Central memory CD4-positive, alpha-beta T cell (primary cell): ENCODE measurements at places on chromosomes 16 and 17.

DNA sequence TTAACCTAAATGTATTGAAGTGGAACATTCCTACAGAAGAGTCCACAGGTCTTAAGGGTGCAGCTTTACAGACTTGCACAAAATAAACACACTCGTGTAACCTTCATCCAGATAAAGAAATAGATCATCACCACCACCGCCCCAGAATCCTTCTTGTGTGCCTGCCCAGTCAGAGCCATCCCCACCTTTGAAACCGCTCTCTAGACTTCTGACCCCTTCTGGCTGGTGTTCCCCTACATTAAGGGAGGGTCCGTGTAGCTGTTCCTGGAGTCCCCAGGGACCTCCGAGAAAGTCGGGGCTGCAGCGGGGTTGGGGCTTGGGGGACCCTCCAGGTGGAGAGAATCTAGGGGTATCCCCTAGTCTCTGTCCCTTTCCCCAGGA is 9.4 kb downstream of the TBX4 start:
- DNase-seq: no peak

- DNase-seq: no peak
These were observed 173.1 kb downstream of the SEC14L1 start for GRCh38 chr17:77313831-77314230.

DNA sequence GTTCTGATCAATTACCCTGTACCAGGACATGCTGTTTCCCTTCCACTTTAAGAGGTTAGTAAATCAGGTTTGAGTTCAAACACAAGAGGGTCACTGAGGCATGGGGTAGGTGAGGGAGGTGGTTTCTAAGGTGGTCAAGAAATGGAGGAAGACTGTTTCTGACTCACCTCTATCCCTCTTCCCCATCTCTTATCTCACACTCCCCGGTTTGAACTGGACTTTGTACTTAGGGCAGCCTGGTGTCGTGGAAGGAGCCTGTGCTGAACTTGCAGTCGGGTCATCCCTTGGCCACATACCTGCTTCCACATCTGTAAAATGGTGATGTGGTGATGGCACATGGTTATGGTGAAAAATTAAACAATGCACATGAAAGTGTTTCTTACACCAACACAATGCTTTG is 17.2 kb upstream of the TMEM98 start:
- no peak for DNase-seq

DNA sequence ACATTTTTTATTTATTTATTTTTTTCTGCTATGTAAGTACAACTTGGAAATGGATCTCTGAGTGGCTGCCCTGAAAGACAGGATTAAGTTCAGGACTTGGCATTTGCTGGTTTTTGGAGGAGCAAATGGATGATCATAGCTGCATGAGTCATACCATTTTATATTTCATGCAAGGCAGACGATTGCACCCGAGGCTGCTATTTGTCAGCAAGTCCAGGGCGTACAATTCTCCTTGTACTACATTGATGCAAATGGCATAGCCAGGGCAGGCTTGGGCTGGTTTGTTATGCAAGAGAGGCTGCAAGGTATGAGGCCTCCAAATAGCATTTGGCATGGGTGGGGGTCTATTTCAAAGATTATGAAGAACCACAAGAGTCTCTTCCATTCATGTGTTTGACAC is 81.2 kb upstream of the CACNG3 start:
- DNase-seq: no peak

DNA sequence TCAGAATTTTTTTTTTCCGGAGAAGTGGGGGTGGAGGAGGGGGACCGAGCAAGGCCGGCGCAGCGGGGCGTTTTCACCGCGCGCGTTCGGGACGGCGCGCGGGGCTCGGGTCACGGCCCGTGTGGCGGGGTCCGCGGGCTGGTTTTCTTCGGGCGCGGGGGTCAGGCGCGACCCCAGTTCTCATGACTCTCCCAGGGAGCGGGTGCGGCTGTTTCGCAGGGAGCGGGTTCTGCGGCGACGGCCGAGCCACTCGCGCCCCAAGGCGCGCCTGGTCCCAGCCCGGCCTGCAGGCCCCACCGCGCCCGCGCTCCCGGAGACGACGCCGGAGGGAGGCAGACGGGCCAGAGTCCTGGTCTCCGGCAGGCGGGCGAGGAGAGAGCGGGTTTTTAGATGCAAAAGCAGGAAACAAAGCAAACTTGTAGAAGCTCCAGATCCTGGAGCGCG is 1.0 kb downstream of the BAHCC1 start:
- DNase-seq: no peak

DNA sequence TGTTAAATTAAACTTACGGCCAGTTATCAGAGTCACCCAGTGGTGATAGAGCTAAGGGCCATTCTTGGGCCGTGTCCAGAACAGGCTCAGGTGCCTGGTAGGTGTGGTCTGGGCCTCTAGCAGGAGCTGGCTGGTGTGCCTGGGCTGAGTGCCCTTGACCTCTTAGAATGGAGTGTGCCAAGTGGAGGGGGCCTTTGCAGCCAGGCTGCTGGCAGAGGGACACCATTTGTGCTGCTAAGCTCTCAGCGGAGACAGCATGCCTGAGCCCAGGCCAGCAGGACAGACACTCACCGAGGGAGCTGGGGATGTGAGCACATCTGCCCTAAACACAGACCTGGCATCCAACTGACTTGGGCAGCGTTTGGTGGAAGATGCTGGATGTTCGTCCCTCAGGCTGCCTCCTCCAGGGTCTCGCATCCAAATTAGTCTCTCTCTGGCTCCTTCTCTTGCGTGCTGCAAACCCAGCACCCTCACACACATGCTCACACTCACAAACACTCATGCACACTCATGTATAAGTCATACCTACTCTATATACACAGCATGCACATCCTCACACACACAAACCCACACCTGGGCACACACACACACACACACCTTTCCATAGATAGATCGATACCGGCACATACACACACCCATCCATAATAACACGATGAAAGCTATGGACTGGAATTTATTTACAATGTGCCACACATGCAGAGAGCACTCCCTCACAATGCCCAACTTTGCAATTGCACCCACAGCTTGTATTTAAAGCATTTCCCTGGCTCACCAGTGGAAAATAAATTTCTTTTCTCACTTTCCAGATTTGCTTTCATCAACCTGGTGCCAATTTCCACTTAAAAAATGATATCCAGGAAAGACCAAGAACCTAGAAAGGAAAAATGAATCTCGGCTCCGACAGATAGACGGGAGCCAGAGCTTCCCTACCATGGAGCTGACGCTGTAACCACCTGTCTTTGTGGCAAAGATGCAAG is 33.6 kb upstream of the CDH5 start:
- DNase-seq: no peak
